Neuronal stem cell (in vitro differentiated cells): ENCODE measurements at places on chromosomes 4 and X.

GRCh38 chr4:184980261-184980660 lies 38.0 kb upstream of the HELT start:
- no peak for DNase-seq

- DNase-seq = no peak
Observed at GRCh38 chr4:184237612-184238011, 19.9 kb upstream of the ENPP6 start.

DNA sequence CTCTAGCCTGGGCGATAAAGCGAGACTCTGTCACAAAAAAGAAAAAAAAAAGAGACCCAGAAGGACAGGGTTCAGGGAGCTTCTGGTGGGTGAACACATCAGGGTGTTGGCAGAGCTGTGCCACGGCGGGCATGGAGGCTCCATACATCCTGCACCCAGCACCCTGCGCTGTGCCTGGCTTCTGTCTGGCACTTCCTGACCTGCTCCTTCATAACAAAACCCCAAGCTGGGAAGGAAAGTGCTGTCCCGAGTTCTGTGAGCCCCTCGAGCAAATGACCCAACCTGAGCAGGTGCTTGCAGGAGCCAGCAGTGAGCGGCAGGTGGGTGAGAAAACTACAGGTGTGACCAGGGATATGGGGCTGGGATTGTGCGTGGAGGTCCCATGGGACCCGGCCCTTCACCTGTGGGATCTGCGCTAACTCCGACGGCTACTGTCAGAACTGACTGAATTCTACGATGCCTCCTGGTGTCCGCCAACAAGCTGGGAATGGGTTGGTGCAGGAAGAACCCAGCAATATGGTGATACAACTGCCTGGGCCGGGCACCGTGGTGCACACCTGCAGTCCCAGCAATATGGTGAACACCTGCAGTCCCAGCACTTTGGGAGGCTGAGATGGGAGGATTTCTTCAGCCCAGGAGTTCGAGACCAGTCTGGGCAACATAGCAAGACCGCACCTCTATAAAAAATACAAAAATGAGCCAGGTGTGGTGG lies 18.9 kb downstream of the ASMTL start:
- DNase-seq = no peak

DNA sequence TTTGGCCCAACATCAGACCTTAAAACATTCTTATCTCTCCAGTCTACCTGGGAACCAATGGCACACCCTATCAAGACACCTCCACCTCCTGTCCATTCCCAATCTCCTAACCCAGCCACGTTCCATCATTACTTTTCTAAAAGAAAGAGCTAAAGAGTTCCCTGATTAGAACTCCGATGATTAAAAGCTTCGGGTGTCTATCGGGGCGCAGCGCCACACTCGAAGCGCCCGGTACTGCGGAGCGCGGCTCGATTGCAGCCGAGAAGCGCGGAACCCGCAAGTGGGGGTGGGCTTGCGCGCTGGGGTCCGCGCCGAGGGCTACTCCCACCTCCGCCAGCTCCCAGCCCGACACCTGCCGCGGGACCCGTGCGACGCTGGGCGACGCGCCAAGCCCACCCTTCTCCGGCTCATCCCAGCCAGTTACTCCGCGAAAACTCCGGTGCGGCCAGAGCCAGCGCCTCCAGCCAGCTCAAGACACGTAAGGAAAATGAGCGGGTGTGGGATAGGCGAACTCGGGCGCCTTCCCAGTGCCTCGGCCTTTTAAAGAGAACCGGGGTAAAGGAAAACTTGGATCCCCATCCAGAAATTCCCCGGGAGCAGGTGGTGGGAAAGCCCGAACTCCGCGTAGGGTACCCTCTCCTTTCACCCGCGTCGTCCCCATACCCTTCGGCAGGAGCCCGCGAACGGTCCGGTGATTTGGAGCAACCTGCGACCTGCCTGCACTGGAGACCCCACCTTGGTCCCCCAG lies 593 bp downstream of the NPY1R start:
- peak; percentile 38 for DNase-seq

DNA sequence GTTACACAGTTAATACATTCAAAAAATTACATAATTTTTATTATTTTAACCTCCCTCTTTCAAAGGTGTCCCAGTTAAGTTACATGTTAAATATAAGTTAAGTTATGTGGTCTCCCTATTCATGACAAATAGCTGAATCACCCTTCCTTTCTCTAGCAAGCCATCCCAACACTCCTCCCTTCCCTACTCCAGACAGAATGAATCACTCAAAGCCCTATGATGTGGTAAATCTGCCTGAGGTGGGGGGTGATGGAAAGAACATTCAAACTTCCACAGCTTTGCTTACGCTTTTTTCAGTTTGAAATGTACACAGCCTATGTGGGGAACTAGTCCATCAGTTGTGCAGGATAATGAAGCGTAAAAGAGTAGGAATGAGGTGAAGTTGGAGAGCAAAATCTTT lies 90.2 kb downstream of the CXCL13 start:
- DNase-seq = no peak

GRCh38 chrX:134148172-134148692 lies 88.8 kb upstream of the CCDC160 start:
- no peak for DNase-seq
